Placental epithelial cell (primary cell): ENCODE measurements at places on chromosomes 4 and X. TPM values are rescaled to one million over a fixed set of nuclear protein-coding genes. Genes with fewer than 3 reads are reported as not detected.

The TBX22 gene
- total RNA-seq: not detected in 2 replicates

The PABPC1L2A gene
- total RNA-seq: not detected in 2 replicates

The SLC49A3 gene
- total RNA-seq: 1.1 and 3.9 TPM in 2 replicates

The REPS2 gene
- total RNA-seq: 13.7 and 24.3 TPM in 2 replicates

The GIMD1 gene
- not detected in 2 replicates for total RNA-seq

The IL2 gene
- not detected in 2 replicates for total RNA-seq

The KDM6A gene
- total RNA-seq: 36.3 and 42.4 TPM in 2 replicates

The DKK2 gene
- 13.0 and 20.0 TPM in 2 replicates for total RNA-seq

The CXCL6 gene
- 0.39 TPM in 1 of 2 replicates, not detected in the other for total RNA-seq

The ALPK1 gene
- total RNA-seq: 16.5 and 20.0 TPM in 2 replicates

The JADE3 gene
- total RNA-seq: 6.2 and 8.2 TPM in 2 replicates

The ZBED1 gene
- 26.3 and 33.0 TPM in 2 replicates for total RNA-seq

The JCHAIN gene
- not detected in 2 replicates for total RNA-seq

The LUZP4 gene
- not detected in 2 replicates for total RNA-seq

The RASL11B gene
- 0.22 TPM in 1 of 2 replicates, not detected in the other for total RNA-seq

The COX18 gene
- total RNA-seq: 16.9 and 45.9 TPM in 2 replicates

The NLGN3 gene
- total RNA-seq: 0.33 and 0.79 TPM in 2 replicates

The ACOX3 gene
- total RNA-seq: 37.8 and 42.0 TPM in 2 replicates

The MAGEB6B gene
- not detected in 2 replicates for total RNA-seq

The GYPB gene
- not detected in 2 replicates for total RNA-seq

The TRIM61 gene
- 5.9 and 8.1 TPM in 2 replicates for total RNA-seq

The EPGN gene
- total RNA-seq: 95.8 and 281 TPM in 2 replicates

The TMPRSS11D gene
- total RNA-seq: not detected in 2 replicates

The FAM9A gene
- not detected in 2 replicates for total RNA-seq

The PDGFRA gene
- total RNA-seq: 0.76 and 2.0 TPM in 2 replicates

The SPATA4 gene
- not detected in 2 replicates for total RNA-seq

The GAB1 gene
- total RNA-seq: 68.7 and 83.6 TPM in 2 replicates

The FATE1 gene
- total RNA-seq: not detected in 2 replicates

The PABPC1L2B gene
- total RNA-seq: not detected in 2 replicates

The CXCL9 gene
- not detected in 2 replicates for total RNA-seq

The AKAP17A gene
- 24.7 and 33.0 TPM in 2 replicates for total RNA-seq
